ENCODE measurements at places on chromosomes 7 and 10.

DNA sequence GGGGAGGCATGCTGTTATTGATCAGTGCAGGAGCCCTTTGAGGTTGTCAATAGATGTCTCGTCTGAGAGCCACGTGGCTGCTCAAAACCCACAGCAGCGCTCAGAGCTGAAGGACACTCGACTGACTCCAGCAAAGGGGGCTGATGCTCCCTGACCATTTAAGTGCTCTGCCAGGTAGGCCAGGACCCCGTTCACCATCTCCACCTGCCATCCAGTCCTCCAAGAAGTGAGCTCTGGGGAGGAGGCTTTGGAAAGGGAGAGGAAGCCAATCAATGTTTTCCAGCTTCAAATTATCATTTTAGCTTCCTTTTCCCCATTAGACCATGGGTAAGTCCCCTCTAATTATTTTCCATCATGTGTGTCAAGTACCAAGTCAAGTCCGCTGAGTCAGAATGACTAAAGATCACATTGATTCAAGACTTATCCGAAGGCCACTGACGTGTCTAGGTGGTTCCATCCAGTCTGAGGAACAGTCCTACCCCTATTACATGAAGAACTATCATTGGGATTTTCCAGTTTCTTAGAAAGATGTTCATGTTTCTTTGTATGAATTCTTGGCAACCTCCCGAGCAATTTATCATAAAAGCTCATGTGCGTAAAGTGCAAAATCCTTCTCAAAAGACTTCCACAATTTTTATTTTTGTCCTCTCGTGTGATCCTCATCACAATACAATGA, 302.6 kb upstream of the LYZL1 start:
- no peak for DNase-seq

DNA sequence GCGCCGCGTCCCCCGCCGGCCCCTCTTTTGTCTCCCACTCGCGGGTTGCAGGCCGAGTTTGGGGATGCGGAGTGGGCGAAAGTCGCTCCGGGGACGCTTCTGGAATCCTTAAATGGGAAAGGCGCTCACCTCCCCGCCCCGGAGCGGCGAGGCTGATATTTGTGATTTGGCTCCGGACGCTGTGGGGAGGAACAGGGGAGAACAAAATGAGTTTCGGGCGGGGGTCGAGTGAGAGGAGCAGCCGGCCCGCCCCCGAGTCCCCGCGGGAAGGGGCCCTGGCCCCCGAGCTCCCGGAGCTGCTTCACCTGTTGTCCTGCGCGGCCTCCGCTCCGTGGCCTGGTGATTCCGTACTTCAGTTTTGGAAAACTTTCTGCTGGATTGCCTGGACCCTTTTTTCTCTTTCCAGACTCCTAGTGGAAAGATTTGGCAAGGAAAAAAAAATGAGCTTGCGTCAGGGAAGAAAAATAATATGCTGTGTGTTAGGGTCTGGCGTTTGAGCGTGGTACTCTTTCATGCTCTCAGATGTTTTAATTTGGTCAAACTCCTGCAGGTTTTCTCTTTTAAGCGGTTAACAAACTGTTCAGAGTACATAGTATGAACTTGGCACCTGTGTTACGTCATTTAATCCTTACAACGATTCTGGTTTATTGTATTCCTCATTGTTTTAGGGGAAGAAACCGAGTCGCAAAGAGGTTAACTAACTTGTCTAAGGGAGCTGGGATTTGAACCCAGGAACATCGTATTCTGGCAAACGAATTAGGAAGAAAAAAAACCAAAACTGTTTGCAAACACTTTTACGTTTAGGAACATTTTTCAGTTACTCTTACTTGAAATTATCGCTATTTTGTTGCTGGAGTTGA, 924 bp downstream of the BMPR1A start:
- no peak for DNase-seq

- no peak for DNase-seq
Observed at GRCh38 chr7:6432781-6433180, 15.0 kb downstream of the DAGLB start.

DNA sequence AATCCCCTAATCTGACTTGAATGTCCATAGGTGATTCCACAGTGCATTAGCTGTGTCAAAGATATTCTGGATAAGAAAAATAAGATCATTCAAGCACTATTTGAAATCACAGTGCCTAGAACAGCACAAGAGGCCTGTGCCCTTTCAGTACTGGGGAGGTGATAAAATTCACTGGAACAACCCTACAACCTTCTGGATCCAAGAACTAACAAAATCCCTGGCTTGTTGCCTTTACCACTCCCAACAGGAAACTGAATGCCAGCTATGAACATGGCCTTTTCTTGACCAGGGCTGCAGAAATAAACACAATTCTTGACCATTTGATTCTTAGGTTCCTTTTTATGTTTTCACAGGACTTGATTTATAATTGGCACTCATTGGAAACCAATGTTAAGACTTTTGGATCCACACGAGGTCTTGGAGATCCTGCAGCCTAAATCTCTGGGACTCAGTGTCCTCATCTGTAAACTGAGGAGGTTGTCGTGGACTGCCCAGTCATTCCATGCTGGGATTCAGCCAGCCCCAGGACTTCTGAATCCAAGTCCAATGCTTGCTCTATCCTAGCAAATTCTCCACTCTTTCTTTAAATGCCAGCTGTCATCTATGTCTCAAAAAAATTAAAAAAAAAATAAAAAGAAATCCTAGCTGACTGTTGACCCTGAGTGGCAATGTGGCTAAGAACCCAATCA, 624.7 kb downstream of the KCNMA1 start:
- no peak for DNase-seq

- DNase-seq, result no peak
Observed at GRCh38 chr7:119436882-119437281, 836.1 kb upstream of the KCND2 start.

GRCh38 chr10:132407243-132407746, 10.3 kb downstream of the PWWP2B start:
- DNase-seq, result no peak

DNA sequence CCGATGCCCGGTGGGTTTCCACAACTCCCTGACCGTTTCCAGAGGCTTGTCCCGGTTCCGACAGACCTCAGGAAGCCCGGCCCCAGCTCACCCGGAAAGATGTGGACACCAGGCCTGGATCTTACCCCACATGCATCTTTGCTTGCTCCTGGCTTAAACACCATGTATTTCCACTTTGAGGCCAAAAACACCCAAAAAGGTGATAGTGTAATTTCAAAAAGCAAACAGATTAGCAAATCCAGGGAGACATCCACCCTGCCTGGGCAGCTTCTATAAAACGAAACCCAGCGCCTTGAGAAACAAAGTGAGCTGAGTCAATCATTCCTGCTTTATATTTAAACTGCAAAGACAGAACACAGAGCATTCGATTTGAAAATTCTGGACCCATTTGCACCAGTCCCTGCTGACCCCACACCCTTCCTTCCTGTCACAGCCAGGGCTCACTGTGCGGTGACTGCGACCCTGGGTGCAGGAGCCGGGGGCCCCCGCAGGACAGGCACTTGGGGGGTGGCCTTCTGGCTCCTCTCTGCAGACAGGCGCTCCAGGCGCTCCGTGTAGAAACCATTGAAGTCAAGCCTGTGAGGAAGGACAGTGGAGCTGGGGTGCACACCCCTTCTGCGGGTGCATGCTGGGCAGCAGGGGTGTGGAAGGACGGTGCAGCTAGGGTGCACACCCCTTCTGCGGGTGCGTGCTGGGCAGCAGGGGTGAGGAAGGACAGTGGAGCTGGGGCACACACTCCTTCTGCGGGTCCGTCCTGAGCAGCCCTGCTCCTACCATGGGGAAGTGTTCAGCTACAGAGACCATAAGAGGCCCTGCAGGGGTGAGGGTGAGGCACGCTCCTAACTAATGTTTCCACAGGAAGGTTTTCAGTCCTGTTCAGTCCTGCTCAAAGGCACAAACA, 2.9 kb upstream of the ADAM8 start:
- no peak for DNase-seq

DNA sequence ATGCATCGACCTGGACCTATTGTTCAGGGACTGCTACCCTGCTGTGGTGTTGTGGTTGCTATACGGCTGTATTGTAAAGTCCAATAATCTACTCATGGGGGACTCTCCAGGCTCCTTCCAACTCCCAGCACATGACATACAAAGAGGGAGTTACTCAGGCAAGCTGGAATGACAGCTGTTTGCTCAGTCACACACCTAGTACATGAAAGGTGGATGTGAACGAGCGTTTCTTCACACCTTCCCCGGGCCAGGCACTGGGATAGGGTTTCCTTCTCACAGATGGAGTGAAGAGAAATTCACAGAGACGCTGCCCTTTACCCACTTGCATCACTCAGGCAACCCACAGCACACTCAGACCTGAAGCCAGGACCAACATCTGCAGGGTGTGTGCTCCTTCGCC, 215.7 kb downstream of the TNS3 start:
- DNase-seq, result no peak

GRCh38 chr7:70926666-70927065, 205.3 kb upstream of the GALNT17 start:
- no peak for DNase-seq

DNA sequence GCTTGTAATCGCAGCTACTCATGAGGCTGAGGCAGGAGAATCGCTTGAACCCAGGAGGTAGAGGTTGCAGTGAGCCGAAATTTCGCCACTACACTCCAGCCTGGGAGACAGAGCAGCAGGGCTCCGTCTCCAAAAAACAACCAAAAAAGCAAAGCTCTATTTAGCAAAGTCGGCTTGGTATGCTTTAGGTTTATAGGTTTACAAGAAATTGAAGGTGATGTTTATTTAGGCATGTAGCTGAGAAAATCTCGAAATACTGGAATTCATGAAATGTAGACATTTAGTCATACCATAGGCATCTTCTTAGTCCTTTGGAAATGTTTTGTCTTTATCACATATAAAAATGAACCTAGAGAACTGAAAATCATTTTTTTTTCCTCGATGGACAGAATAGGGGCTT, 453.8 kb upstream of the ANKRD30A start:
- DNase-seq, result no peak

DNA sequence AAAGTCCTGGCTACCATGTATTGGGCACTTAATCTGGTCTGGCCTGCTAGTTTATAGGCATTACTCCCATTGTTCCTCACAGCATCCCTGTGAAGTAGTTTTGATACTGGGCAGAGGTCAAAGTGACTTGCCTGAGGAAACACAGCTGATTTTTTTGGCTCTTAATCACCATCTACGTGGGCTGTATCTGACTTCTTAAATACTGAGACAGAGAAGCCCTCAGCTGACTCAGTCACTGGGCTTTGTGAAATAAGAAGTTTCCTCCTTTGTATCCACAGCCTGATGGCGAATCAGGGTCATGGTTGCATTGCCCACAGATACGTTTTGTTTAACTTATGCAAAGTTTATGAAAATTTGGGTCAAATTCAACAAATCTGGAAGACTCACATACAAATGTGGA, 13.2 kb downstream of the TACR2 start:
- no peak for DNase-seq

DNA sequence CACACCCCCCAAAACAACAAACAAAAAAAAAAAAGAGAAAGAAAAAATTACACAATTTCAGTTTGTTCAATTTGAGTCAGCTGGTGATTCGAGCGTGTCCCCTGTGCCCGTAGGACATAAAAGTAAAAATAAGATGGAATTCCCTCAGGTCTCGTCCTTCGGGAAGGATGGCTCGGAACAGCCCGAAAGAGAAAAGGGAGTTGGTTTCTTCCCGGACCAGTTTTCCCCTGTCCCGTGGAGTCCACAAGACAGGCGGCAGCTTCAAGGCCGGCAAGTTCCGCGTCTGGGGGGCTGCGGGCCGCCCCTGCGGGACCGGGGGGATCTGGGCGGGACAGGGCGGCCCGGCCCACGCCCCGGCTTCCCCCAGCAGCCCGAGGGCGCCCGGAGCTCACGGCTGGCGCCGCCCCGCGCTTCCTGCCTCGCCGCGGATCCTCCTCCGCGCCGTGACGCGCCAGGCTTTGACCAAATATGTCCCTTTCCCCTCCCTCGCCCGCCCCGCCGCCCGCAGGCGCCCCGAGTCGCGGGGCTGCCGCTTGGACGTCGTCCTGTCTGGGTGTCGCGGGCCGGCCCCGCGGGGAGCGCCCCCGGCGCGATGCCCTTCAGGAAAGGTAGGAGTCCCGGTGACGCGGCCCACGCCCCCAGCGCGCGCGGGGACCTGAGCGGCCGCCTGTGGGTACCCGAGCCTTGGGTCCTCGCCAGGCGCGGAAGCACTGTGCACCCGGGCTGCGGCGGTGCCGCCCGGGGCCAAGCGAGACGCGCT, 55.8 kb downstream of the RBM17 start:
- peak; percentile 91 for DNase-seq

- DNase-seq, result peak; percentile 63
Observed at GRCh38 chr10:24952707-24953645, 570 bp upstream of the PRTFDC1 start.

GRCh38 chr10:36280890-36281499, 638.9 kb upstream of the FZD8 start:
- no peak for DNase-seq

DNA sequence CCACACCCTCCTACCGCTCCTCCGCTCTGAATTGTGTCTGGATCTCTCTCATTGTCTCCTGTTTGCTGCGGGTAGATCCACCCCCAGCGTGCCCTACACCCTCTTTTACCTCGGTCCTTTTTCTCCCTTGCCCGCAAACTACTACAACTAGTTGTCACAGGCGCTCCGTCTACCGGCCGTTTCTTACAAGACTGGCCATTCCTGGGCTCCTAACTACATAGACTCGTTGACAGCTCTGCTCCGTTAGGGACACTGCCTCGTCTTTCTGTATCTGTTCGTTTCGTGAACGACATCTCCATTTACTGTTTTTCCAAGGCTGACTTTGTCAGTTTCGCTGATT, 786 bp downstream of the TAF3 start:
- DNase-seq, result peak; percentile 49

DNA sequence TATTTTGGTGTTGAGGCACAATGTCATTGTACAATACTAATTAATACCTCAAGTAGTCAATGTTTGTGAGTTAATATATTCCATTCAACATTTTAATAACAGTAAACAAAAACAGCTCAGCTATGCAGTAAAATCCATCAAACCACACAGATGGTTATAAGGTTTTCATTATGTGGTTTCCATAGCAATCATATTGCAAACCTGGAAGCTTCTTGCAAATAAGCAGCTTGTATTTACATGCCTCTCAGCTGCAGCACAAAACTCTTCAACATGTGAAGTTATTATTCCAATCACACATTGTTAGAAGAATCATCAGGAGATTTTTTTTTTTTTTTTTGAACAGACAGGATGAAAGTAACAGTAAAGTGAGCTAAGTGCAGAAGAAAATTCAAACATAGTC, 170.2 kb downstream of the SKAP2 start:
- no peak for DNase-seq

DNA sequence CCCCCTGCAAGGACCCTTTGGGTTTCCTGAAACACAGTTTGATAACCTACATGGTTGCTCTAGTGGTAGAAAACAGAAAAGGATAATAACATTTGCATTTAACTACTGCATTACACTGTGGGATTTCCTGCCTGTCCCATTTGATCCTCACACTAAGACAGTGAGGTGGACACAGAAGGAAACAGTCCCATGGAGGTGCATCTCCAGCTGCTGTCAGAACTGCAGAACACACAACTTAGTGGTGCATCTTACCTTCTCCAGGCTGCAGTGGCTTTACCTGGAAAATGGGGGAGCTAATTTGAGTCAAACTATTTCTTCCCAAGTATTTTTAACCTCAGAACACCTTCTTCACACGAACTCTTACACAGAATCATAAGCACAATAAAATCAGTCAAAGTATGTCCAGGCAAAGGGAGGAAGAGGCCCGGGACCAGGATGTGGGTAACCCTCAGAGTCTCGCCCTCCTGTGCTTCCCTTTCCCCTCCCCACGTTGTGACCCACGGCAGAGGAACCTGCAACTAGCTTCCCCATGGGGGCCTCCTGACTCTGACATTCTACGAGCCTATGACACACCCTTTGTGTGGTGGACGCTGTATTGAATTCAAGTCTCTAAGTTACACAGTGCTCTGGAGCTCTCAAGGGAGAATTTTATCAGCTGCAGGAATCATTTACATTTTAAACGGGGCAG, 33.7 kb downstream of the SCRN1 start:
- DNase-seq, result peak; percentile 35

- DNase-seq, result no peak
Observed at GRCh38 chr7:24464861-24465260, 108.4 kb upstream of the PALS2 start.
